SIG-M5 (cell line): ENCODE measurements at places on chromosomes 7 and 10.

DNA sequence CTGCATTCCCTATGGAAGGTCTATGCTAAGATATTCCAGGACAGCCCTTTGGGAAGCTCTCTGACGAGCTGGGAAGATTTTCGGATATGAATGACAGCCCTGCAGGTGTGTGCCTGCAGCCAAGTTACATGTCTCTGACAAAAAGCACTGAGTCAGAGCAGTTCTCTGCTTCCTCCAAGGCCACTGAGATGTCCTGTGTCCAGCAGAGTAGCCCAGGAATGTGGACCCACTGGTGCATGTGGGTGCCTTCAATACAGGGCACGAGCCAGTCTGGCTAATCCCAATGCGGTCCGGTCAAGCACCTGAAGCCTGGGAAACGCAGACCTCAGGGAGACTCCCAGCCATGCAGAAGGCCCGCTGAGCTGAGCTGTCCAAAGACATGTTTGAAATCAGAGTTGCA lies 565.7 kb downstream of the TCERG1L start:
- no peak for DNase-seq

- no peak for DNase-seq
These were observed 25.5 kb downstream of the PRR15 start for GRCh38 chr7:29588900-29589696.

DNA sequence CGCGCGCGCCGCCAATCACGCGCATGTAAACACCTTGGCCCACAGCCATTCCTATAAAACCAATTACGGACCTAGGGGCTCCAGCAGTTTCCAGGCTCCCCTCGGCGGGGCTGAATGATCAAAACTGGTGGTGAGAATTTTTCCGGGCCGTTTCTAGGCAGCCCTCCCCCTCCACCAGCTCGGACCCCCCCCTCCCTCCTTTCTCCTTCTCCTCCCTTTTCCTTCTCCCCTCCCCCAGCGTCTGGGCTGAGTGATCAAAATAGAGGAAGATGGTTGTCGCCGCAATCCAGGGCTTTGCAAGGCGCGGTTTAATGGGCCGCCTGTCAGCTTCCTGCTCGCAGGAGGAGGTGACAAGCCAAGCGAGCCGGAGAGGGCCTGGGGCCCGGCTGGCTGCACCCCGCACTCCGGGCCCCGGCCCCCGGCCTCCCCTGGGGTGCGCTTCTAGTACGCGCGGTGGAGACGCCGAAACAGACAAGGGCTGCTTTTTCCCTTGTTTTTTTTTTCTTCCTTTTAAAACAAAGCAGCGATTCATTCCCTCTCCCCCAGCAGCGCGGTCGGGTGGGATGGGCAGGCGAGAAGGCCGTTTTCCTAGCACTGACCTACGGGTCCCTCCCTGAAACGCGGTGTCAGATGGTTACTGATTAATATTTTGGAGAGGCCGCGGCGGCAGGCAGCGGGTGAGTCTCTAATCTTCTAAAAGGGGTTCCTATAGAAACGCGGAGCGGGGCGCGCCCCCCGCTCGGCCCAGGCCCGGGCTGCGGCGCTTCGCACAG lies 528 bp upstream of the TNRC18 start:
- DNase-seq: peak; percentile 99

- no peak for DNase-seq
These were observed 4.5 kb downstream of the ZNF783 start for GRCh38 chr7:149266451-149266850.

GRCh38 chr10:106612381-106612780 lies 552.1 kb downstream of the SORCS1 start:
- no peak for DNase-seq

DNA sequence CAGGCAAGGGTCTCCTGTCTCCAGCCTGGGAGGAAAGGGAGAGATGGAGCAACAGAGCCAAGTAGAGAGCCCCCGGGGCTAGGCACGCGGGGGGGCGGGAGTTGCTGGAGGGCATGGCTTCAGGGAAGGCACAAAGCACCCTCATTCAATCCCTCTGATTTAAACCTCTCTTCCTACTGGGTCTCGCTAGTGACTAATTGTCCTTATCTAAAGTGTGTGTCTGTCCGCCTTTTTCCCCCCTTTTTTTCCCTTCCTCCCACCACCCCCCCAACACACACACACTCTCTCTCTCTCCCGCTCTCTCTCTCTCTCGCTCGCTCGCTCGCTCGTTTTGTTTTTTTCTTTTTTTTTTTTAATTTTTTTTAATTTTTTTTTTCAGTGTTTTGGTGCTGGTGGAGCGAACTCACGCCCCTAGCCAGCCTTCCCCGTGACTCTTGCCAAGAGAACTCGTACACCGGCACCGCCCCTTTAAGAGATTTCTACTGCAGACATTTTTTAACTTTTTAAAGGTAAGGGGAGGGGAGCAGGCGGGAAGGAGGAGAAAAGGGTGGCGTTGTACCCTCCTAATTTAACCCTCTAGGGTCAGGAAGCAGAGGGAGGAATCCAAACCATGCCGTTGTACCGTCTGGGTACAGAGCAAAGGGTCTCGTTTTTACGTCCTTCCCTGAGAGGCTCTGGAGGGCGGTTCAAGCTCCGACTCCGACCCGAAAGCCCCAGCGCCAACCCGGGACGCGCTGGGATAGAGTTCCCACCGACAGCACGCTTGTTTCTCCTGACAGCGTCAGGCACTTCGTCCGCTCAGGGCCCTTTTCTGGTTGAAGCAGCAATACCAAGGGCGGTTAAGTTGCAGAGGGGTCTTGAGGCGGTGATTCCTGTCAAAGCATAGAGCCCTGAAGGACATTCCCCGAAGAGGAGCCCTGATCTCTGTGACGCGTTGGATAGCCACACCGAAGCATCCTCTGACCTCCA lies at the start of gene HPSE2:
HPSE2 (minus strand) TSS at position 195 of the 969 bp plus-strand sequence.
- DNase-seq: no peak

GRCh38 chr10:130834170-130834569 lies 477.4 kb downstream of the TCERG1L start:
- no peak for DNase-seq

DNA sequence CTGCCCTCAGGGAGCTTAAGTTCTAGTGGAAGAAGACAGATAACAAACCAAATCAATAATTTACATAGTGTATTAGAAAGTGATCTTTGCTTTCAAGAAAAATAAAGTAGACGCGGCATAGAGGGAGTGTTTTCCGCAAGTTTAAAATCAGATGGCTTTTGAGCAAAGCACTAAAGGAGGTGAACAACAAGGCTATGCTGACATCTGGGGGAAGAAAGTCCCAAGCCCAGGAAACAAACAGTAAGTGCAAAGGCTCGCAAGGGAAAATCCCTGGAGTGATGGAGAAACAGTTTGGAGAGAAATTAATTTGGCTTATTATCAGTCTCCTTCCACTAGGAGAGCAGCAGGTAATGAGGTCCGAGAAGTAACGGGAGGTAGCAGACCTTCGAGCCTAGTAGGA lies 1.9 kb upstream of the CNNM2 start:
- DNase-seq: no peak

DNA sequence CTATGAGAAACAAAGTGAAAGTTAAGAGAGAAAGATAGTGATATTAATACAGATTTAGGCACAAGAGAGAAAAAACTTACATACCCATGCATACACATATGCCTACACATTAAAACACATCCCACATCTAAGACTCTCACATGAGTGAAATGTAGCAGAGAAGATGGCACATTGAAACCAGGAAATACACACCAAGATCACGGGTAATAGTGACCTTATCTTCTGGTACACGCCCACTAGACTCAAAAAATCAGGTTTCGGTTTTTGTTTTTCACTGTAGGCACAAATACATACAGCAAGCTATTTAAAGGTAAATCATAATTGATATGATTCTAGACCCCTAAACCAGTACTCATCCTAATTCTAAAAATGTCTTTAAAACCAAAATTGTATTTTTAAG lies 225.2 kb upstream of the TAC1 start:
- DNase-seq: no peak

DNA sequence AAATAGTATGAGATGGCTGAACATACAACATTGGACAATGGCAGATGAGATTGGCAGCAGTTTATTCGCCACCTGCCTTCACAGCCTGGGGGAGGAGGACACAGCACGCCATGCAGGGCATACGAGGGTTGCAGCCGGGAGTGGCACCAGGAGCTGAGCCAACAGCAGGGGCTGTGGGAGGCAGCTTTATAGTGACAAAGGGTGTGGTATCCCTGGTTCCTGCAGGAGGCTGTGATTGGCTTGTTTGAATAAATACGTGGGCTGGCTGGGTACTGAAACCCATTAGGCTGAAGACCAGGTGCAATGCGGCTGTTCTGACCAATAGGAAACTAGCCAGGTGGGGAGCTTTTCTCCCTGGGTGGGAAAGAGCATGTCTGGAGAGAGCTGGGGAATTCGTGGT lies 68.9 kb upstream of the LEP start:
- no peak for DNase-seq

DNA sequence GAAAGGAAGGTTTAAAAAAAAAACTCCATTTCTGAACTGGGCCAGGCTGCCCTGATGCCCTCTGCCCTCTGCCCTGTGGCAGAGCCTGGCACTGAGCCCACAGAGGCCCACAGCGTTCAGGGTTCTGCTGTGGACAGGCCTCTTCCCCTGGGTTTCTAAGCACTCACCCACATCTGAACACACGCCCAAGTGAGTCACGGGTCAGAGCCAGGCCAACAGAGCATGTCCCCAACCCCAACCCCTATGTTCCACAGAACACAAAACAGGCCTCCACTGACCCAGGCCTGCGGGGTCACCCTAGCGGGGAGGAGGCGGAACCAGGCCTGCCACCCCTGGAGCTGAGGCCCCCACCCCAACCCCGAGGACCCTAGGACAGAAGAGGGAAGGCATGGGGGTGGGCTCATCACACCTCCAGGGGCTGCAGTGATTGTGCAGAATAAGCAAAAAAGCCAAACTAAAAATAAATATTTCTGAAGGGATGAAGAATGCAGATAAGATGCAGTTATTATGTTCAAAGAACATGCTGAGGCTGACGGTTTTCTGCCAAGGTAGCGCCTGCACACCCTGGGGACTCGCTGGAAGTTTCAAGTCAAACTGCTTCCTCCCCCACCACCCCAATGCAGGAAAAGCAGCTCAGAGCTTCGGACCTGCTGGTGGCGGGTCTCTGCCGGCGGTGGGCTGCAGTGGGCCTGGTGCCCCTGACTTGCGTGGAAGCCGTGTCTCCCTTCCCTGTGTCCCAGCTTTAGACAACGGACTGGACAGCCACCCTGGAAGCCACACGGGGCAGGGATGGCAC lies 5.4 kb downstream of the WDR86 start:
- no peak for DNase-seq

DNA sequence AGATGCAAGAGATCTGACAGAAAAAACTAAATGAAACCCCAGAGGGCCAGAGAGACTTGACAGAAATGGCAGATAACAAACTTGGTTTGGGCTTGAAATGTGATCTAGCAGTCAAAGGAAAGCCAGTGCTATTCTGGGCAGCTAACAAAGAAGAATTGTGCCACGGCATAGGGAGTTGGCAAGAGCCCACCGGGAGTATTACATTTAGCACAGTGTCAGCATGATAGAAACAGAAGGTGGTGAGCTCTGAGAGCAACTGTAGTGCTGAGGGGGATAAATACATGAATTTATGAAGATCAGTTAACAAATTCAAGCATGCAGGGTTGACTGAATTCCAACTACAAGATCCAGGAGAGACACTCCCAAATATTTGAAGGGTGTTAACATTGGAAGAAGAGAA lies 91.1 kb downstream of the AHCYL2 start:
- no peak for DNase-seq

DNA sequence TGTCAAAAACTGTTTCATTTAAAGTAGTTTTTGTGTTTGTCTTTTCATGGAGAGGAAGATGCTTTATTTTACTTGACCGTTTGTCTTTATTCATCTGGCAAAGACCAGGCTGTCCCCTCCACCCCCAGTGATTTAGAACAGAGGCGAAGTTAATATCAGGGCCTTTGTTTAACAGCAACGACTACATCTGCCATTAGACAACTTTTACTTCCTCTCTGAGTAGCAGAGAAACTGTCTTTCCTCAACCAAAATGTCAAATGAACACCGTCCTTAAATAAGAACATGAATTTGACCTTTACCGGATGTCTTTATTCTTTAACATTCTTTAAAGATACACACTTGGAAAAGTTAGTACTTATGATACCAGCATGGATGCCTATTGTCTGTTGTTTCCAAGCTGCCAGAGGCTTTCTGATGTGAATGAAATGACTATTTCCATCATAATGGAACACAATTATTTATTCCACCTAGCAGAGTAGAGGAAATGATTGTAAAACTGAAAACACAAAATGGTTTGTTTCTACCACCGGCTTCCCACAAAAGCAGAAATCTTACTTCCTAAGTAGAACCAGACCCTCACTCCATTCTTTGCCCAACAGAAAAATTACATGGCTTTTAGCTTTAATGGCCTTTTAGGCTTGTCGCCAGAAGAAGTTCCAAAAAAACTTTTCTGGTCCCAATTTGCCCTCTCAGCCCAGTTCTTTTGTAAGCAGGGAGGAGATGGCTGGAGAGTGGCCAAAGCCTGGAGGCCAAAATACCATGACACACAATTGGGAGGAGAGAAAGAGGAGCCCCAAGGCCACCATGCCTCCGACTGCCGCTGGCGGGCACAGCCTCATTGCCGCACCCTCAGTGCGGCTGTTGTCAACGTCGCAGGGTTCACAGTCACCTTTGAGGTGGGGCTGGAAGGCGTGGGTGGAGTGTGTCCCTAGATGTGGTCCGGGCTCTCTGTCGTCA lies 168.5 kb downstream of the TEX36 start:
- DNase-seq: no peak

DNA sequence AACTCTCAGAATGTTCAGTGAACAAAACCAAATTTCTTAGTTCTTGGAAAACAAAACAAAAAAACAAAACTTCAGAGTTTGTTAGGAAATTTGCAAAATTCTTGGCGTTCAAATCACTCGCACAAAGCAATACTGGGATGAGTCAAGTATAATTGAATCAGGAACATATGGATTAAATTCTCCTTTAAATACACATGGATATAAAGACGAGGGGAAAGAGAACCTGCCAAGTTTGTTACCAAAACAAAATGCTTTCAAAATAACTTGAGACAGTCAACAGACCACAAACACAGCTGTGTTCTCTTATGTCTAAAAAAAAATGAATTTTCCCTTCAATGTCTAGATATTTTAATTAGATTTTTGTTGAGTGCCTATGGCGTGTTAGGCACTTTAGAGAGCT lies 93.5 kb upstream of the MPP7 start:
- DNase-seq: no peak

GRCh38 chr10:32923849-32924248 lies 34.2 kb downstream of the ITGB1 start:
- no peak for DNase-seq

- no peak for DNase-seq
These were observed 528.9 kb downstream of the MAGI2 start for GRCh38 chr7:78924581-78924980.

- DNase-seq: no peak
These were observed 112.2 kb downstream of the TFPI2 start for GRCh38 chr7:93778384-93778783.

DNA sequence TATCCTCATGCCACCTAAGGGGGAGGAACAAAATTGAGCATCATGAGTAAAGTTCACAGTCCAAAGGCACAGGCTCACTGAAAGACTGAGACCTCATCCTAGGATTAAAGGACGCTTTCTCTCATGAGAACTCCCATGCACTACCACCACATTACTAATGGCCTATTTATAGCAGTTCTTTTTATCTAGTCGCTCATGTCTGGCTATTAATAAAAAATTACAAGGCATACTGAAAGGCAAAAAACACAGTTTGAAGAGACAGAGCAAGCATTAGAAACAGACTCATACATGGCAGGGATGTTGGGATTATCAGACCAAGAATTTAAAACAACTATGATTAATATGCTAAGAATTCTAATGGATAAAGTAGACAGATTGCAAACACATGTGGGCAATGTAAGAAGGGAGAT lies 46.0 kb upstream of the CDK13 start:
- no peak for DNase-seq
